ENCODE measurements at places on chromosomes 2 and 18.

- no peak for DNase-seq
Measured at GRCh38 chr2:110106642-110107041, 9.0 kb downstream of the MALL start.

DNA sequence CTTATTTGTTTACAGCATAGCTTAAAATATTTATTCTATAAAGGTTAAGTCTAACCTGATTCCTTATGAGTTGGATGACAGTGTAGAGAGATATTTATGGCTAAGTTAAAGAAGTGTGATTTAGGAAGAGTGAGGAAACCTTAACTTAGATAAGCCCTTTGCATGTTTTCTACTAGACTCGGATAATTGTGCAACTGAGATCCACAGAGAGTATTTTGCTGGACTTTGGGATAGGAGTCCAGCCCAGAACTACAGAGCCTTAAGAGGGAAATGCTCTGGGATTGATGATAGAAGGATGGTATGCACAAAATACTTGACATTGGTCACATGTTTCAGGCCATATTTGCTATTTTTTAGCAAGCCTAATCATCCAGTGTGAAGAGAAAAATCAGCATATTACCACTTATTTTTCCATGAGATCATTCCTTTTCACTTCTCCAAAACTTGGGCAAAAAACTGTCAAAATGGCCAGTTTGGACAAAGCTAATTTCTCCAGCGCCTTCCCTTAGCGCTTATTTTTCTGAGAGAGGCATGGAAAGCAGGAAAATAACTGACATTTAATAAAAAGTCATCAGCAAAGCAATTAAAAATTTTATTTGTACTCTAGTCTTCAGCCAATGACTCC is 3.1 kb downstream of the CD28 start:
- no peak for DNase-seq

- DNase-seq = no peak
Measured at GRCh38 chr2:17805717-17806363, 10.4 kb upstream of the MSGN1 start.

DNA sequence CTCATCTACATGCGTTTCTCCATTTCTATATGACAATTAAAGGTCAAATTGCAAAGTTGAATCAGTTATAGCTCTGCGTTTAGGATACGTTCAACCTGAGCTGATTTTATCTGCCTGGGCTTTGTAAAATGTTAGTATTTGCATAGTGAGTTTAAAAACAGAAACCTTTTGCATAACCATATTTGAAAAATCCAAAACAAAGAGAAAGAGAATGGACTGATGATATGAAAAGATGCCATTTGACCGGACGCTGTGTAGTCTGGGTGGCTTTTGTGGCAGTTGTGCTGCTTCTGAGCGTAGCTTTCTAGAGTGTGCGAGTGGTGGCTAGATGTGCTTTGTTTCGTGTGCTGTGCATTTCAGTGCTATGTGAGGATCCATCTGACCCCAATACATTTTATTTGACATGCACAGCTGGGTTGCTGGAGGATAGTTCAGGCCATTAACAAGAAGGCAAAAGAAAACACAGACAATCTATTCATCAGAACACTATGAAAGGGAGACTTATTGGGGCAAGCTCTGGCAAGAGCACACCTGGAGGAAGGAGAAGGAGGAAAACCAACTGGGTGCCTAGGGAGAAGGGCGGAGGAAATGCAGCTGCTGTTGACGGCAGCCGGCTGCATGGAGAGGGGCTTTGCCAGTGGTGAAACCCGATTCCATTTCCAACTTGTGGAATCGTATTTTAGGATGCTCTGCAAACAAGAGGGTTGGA is 126.8 kb downstream of the ACOXL start:
- no peak for DNase-seq

DNA sequence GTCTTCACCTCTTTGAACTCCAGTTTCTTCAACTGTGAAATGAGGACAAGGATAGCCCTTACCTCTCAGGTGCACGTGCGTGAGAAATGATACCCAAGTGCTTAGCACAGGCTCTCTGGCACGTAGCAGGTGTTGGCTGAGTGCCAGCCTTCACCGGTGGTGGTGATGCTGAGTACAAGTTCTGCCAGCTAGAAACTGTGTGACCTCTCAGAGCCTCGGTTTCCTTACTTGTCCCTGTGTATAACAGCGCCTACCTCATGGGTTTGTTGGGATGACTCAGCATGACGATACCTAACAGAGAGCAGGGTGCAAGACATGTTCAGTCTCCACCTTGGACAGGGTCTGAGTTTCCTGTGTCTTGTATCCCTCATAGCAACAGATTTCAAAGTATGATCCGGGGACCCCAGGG is 205.1 kb downstream of the TNS1 start:
- DNase-seq = no peak

DNA sequence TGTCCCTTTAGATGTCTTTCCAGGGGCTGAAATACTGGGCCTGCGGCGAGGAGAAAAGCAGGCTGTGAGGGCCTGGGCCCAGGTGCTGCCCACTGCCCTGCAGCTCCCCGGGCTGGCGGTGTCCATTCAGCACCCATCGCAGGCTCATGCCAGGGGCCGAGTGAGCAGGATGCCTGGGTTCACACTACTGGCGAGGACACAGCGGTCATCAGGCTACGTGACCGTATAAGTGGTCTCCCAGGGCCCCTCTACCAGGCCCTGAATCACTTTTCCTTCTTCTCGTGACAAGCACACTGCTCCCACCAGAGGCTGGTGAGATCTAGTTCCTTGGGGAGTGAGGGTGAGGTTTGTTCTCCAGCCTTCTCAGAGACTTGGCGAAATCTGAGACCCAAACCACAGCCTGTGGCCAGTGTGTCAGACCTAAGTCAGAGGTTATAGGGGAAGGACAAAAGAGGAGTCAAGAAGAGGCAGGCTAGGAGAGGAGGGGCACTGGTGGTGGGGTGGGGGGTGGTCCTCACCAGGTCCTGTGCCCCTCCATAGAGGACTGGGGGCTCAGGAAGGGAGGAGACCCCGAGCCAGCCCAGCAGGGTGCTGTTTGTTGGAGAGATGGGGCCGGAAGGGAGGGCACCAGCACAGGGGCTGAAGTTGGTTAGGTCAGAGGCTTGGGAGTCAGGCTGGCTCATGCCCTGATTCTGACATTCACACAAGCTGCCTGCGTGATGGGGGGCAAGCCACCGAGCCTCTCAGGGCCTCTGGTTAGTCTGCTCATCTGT is 6.6 kb upstream of the SEMA4C start:
- DNase-seq = no peak

GRCh38 chr2:107069890-107070289 is 183.9 kb upstream of the ST6GAL2 start:
- DNase-seq = no peak

DNA sequence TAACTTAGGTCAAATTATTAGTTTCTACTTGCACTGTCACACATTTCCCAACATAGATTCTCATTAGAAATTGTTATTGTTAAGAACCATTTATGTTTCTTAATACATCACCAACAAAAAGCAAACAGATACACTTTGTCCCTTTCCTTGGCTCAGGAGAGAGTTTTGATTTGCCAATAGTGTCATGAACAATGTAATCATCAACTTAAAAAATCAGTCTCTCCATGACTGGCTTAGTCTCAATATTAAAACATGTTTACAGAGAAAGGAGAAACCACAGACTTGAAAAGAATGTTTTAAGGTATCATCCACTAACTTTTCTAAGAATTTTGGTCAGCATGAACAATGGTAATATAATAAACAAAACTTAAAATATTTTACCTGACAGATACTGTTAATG is 416.5 kb upstream of the KCNH7 start:
- no peak for DNase-seq

GRCh38 chr2:98381494-98381893 is 35.2 kb downstream of the CNGA3 start:
- no peak for DNase-seq

DNA sequence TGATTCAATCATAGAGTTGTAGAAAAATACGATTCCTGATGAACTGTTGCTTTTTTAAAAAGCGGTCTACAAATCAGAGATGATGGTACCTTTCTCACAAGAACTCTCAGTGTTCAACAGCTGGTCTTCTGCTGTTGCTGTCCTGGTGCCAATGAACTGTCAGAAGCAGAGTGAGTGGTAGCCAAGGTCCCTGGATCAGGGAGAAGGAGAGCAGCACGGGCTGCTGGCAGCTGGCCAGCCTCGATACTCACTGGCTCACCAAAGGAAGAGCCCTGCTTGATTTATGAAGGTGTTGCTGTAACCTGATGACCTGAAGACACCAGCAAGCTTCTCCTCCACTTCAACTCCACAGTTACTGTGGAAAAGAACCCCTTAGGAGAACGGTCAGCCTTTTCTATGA is 300.8 kb upstream of the SOX11 start:
- DNase-seq = no peak

GRCh38 chr2:192126912-192127311 is 67.8 kb downstream of the TMEFF2 start:
- DNase-seq = no peak

- DNase-seq = no peak
Measured at GRCh38 chr2:32068-32467, 14.2 kb downstream of the FAM110C start.

DNA sequence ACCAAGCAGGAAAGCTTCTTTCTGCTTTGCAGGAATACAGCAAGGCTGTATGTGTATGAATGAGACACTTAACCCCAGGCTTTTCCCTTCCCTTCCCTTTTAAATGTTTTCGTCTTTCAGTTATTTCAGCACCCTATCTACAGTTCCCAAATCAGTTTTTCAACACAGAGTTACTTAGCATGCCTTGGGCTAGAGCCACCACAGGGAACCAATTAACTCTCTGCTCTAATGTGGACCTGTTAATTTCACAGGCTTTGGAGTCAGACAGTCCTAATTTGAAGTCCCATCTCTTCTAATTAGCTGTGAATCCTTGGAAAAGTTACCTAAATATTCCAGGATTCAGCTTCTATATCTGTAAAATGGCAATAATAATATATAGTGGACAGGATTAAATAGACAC is 89.2 kb upstream of the REG3A start:
- no peak for DNase-seq

DNA sequence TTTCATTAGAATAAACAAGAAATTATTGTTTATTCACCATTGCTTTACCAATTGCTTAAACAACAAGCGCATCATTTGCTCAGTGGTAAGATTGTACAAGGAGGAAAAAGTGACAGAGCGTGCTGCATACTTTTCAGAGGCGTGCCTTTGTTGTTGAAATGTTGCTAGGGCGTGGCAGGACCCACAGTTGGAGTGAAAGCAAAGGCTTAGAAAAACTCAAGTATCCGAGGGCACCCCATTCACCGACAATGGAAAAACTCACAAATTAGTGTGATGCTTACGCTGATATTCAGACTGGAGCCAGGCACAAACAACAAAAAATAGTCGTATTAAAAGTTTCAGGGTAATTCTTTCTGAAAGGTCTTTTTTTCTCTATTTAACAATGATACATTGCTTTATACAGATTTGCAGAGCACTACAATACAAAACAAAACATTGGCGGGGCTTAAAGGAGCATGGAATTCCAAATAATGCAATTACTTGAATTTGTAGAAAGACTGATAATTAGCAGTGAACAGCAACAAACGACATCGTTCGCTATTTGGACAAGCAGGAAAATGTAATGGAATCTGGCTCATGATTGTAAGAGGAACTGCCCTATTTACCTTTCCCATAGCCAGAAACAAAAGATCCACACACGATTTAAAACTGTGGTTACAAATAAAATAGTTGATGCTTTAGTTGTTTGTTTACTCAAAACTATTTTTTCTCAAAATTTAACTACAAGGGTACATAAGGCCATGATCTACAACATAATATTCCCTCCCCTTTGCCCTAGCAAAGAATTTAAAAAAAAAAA is 37.8 kb upstream of the RTTN start:
- DNase-seq = no peak

GRCh38 chr2:223365158-223365679 is 236.9 kb downstream of the SCG2 start:
- DNase-seq = no peak

- DNase-seq = no peak
Measured at GRCh38 chr2:142041105-142041504, 89.7 kb downstream of the LRP1B start.

DNA sequence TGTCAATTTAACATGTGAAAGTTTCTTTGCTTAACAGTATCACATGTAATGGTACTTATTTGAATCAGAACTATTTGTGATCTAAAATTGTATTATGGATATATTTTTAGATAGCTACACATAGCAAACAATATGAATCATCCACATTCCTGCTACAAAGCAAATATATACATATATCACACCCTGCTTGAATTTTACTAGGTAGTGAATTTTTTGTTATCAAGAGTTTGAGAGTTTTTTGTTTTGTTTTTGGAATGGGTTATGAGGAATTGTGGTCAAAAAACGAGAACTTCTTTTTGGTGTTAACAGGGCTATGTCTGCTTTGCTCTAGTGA is 635.7 kb downstream of the NRXN1 start:
- DNase-seq = no peak

DNA sequence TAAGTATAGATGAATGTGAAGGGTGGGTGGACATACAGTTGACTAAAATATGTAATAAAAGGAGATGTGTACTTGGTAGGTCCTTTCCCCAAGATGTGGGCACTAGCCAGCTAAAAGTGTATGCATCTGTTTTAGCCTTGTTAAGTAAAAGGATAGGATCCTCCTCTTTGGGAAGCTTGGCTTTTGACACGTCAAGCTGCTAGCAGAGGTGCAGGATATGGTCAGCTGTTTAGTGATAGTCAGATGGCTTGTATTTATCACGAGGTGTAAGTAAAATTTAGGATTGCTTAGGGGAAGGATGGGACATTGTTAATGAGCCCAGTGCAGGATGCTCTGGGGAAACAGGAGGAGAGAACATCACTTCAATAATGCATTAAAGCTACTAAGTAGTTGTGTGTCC is 1.5 kb downstream of the MFSD6 start:
- DNase-seq = no peak

GRCh38 chr2:641872-642815 is 35.1 kb downstream of the TMEM18 start:
- no peak for DNase-seq

DNA sequence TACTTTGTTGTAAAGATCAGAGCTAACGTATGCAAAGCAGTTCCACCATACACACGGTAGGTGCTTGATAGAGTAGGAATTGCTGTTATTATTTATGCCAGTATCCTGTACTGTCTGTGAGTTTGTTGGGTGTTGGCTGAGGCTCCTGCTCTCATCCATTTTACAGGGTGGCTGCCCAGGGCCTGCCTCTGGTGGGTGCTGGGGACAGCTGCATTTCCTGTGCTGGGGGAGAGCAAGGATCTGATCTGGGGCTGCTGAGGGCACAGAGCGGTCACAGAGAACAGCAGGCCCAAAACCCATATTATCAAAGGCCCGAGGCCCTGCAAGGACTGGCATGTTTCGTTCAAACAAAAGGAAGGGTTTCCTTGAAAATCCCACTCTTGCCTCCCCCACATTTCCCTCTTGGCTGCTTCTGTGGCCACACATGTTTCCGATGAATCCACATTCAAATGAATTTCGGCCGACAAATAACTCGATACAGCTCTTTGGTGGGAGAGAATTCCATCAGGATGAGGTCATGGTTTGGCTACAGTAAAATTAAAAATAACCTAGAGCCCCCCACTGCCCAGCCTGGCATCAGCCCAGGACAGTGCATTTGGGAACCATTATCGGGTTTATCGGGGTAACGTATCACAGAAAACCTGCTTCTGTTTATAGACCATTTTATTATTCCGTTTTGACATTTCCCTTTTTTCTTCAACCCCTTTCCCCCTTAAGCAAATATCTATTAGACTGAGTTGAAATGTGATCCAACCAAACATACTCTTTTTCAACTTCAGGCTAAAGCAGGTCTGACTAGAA is 143.4 kb downstream of the CYRIA start:
- no peak for DNase-seq

GRCh38 chr2:194567661-194568017 is 1089.4 kb upstream of the SLC39A10 start:
- DNase-seq = no peak

Data from activated T-helper 1 cell treated with anti-CD3 and anti-CD28 coated beads, Interleukin-2, amount 50 U/mL, for 16 hours (primary cell).